ENCODE measurements at places on chromosomes 12 and 14.

- DNase-seq, result no peak
These were observed 171.8 kb upstream of the CPNE8 start for GRCh38 chr12:39077226-39077625.

DNA sequence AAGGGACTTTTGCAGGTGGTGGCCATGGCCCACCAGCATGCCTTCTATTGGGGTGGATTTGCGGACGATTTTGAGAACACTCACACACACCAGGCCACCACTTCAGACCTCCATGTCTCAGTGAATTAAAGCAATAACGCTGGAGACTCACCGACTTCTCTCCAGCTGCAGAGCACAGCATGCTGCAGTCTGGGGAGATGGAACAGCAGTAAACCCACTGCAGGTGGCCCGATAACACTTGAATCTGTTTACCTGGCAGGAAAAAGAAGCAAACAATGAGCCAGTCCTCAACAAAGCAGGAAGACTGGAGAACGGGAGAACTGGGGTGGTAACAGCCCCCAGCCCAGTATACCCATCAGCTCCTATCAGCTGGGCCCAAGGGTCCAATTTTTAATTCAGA lies 21.6 kb downstream of the RFC5 start:
- no peak for DNase-seq

GRCh38 chr12:112303004-112303403 lies 79.2 kb downstream of the HECTD4 start:
- DNase-seq, result peak; percentile 83

DNA sequence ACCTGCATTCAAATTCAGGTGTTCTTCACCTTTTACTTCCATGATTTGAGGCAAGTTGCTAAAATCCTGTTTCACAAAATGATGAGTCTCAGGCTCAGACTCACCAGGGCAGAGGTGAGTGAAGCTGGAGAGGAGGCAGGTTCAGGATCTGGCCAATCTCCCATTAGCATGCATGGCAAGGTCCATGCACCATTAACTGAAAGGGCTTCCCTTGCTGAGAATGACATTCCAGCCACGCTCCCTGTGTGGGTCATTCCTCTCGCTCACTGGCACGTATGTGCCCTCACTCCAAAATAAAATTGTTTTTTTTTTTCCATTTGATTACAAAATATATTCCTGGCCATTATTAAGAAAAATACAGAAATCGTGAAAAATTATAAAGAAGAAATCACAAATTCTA lies 257.6 kb downstream of the C12orf75 start:
- DNase-seq, result no peak

- no peak for DNase-seq
These were observed 229.2 kb upstream of the PPFIA2 start for GRCh38 chr12:81988362-81988761.

GRCh38 chr12:47786662-47787280 lies 13.7 kb downstream of the SLC48A1 start:
- DNase-seq, result no peak

DNA sequence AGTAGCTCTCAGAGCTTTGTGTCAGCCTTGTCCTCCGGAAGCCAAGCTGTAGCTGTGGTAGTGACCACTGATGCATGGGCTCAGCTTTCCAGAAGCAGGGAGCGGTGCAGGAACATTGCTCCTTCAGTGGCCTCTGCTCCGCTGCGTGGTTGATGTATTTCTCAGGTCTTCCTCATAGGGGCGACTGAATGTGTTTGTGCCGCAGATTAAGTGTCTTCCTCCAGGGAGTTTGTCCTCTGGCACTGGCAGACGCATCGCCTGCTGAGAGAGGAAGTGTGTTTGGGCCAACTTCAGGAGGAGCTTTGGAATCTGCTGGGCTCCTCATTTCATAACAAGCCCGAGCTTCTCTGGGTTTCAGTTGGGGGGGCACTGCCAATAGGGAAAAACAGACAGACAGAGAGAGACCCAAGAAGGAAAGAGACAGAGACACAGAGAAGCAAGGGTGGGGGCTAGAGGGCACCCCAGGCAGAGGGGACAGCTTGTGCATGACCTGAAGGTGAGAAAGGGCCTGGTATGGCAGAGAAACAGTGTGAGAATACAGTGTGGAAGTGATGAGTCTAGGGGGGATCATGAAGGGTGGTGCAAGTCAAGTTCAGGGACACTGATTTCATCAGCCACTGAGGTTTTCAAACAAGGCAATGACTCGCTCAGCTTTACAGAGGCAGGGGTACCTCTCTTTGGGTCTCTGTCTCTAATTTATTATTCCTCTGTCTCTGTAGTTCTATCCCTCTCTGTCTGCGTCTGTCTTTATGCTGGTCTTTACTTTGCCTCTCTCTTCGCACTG lies 69.4 kb upstream of the PRIMA1 start:
- no peak for DNase-seq

DNA sequence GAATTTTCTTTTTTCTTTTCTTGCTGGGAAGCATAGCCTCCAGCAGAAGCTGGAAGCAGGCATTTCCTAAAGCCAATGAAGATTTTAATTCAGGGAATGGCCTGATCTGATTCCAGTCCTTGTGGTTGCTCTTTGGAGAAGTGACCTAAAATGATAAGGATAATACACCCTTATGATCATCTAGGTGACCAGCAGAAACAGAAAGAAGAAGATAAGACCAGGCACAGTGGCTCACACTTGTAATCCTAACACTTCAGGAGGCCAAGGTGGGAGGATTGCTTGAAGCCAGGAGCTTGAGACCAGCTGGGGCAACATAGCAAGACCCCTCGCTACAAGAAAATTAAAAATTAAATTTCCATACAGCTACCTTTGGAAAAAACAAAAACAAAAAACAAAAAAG lies 51.2 kb downstream of the EEA1 start:
- DNase-seq, result no peak

GRCh38 chr14:103676881-103677675 lies 38.2 kb downstream of the XRCC3 start:
- DNase-seq, result no peak

GRCh38 chr12:110590806-110591326 lies 7.7 kb upstream of the PPTC7 start:
- no peak for DNase-seq
